ENCODE measurements at places on chromosomes 7 and 10.

GRCh38 chr7:154577141-154577873 is 425.6 kb downstream of the PAXIP1 start:
- DNase-seq = no peak

DNA sequence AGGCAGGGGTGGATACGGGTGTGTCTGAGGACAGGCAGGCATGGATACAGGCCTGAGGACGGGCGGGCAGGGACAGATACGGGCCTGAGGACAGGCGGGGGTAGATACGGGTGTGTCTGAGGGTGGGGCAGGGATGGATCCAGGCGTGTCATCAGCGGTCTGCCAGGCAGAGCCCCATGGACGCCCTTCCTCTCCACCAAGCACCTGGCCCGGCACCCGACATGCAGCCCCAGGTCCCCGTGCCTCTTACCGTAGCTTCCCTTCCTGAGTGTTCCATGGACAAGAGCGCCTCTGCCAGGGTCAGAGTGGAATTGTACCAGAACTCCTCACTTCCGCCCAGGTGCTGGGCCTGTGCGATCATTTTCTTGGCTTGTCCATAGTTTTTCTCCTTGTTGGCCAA is 74.6 kb upstream of the NKX6-2 start:
- DNase-seq = no peak

- no peak for DNase-seq
Observed at GRCh38 chr10:373526-374309, 238.5 kb downstream of the ZMYND11 start.

- no peak for DNase-seq
Observed at GRCh38 chr10:113541549-113541927, 11.3 kb upstream of the HABP2 start.

DNA sequence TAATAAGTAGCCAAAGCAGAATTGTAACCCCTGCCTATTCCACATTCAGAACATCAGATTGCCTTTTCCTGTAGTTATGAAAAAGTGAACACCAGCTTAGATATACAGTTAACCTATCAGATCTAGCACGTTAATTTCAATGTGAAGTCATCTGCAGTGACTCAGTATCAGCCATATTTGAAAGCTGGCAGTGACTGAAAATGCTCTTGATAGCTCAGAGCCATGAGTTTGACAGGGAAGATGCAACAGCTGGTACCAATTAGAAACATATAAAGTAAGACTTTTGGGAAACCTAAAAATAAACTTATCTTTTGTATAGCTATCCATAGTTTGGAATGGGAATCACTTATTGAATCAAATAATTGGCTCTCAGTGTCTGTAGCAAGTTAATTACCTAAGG is 284.1 kb upstream of the NPSR1 start:
- DNase-seq = no peak

DNA sequence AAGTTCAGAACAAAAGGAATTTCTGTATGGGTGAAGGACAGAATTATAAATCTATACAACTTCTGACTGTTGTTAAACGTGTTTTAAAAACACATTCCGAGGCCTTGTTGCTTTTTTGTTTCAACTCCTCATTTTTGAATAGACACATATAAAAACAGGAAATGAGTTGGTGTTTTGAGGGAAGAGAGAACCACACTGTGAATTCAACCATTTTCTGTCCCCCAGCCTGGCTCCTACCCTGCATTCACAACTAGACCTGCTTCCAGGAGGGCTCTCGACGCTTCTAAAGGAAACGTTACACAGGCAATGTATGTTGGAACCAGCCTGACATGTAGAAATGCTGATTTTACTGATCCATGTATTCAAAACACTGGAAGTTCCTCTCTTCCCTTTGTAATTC is 76.5 kb downstream of the OR13A1 start:
- DNase-seq = no peak

- no peak for DNase-seq
Observed at GRCh38 chr10:129764901-129765663, 199.0 kb downstream of the EBF3 start.
